ENCODE measurements at places on chromosomes 6 and 20.

DNA sequence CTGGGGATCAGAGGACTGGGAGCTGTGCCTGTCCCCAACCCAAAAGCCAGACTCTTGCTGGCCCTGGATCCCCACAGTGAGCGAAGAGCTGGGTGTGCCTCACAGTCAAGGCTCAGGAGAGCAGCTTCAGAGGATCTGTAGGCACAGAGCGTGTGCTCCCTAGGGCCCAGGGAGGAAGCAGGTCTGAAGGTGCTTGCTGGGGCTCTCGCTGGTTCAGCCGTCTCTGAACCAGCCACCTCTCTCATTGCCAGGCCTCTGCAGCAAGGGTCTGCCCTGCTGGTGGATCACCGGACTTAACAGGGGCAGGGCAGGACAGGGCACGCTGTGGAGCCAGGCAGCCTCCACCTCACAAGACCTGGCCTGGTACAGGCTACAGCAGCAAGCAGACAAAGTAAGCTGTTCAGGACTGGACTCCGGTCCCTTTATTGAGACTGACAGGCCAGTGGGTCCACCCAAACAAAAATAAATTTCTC lies 13.8 kb downstream of the PCIF1 start:
- no peak for DNase-seq

DNA sequence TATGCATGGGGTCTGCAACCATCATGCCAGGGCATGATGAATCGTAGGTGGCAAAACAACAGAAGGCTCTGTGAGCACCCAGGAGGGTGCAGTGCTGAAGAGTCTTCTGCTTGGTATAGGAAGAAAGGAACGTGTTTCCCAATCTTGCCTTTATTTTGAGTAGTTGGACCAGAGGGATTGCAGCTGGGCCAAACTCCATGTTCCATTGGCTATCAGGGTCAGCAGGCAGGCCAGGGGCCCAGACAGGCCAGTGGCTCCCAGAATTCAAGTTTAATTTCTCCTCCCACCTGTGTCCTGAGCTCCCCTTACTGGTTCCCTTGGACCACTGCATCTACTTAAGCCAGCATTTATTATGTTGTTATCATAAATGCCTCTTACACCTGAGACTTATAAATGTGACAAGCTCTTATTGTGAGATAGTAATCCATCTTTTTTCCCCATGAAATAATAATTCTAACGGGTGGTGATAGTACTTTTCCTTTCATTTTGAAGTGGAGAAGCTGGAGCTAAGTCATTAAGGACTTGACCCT lies 918 bp upstream of the TRIM38 start:
- DNase-seq, result no peak

GRCh38 chr6:37082390-37083130 lies 77.1 kb downstream of the FGD2 start:
- DNase-seq, result no peak

DNA sequence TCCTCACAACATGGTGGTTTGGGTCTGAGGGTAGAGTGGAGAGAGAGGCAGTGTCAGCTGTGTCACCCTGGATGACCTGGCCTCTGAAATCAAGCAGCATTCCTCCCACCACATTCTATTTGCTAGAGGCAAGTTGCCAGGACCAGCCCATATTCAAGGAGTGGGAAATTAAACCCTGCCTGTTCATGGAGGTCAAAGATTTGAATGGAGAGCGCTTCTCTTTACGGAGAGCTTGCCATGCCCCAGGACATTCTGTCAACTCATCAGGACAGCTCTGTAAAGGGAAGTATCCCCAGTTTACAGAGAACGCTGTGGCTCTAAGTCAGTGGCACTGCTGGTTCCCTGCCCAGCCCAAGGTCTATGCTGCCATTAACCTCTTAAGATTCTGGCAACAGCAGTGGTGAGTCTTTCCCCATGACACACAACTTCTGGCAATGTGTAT lies 90.0 kb upstream of the INSM1 start:
- DNase-seq, result no peak

- no peak for DNase-seq
Measured at GRCh38 chr6:71310261-71310660, 21.6 kb downstream of the OGFRL1 start.

- DNase-seq, result no peak
Measured at GRCh38 chr6:12538881-12539357, 177.6 kb upstream of the PHACTR1 start.

DNA sequence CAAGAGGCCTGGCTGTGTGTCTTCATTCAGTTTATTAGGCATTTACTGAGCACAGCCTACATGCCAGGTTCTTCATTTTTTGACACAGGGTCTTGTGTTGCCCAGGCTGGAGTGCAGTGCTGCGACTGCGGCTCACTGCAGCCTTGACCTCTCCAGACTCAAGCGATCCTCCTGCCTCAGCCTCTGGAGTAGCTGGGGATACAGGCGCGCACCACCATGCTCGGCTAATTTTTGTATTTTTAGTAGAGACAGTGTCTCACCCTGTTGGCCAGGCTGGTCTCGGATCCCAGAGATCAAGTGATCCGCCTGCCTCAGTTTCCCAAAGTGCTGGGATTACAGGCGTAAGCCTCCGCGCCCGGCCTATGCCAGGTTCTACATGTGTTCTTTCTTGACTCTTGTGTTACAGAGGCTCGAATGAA lies 601 bp upstream of the ATRN start:
- no peak for DNase-seq

GRCh38 chr20:52992632-52993031 lies 20.5 kb downstream of the TSHZ2 start:
- DNase-seq, result no peak

DNA sequence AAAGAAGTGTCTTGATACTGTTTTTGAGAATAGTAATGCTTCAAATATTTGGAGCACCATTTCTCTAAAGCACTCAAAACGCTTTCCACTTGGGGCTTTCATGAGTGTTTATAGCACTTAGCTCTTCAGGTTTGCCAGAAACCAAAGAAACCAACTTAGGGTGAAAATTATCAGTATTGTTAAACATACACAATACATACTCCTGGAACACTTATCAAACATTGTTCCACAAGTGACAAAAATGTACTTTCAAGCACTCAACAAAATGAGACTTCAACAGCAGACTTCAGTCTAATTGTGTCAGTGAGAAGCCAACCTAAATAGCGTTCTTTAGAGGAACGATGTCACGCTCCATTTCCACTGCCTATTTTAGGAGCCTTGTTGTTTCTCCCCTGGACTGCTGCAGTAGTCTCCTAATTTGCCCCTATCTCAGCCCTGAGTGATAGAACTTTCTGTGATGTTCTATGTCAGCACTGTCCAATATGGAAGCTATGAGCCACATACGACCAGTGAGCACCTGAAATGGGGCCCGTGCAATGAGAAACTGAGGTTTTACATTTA lies 461.3 kb downstream of the KIF16B start:
- peak; percentile 51 for DNase-seq

DNA sequence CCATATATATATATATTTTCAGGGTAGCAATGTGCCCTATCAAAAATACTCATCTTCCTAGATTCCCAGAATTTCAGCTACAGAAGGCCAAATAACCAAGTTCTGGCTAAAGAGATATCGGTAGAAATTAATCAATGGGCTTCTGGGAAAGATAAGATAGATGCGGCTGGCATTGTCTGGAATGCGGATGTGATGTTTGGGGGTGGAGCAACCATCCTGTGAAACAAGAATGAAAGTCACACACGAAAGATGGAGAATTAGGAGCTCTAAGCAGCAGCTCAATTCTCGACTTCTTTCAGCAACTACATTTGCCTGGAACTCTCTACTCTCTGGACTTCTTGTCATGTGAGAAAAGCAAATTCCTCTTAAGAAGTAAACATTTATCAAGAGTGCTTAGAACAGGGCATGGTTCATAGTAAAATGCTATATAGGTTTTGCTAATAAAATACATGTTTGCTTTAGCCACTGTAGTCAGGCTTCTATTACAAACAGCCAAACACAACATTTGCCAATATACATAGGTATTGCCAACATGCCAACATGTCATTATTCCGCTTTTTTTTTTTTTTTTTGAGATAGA lies 90.8 kb downstream of the CLIC5 start:
- DNase-seq, result no peak

GRCh38 chr6:70336996-70337742 lies 34.3 kb upstream of the COL9A1 start:
- no peak for DNase-seq

DNA sequence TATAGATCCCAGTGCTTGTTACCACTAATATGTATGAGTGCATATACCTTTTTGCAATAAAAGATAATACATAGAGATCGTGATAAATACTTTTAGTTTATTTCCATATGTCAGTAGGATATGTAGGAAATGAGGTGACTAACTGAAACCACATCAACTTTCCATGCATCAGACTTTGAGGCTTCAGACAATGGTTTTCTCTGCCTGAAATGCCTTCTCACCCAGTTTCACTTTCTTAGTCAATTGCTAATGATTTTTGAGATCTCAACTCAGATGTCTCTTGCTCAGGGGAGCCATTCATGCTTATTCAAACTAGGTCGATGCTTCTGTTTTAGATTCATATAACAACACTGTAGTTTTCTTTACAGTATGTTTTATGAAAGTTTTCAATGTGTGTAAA lies 626.6 kb upstream of the ADGRB3 start:
- no peak for DNase-seq

DNA sequence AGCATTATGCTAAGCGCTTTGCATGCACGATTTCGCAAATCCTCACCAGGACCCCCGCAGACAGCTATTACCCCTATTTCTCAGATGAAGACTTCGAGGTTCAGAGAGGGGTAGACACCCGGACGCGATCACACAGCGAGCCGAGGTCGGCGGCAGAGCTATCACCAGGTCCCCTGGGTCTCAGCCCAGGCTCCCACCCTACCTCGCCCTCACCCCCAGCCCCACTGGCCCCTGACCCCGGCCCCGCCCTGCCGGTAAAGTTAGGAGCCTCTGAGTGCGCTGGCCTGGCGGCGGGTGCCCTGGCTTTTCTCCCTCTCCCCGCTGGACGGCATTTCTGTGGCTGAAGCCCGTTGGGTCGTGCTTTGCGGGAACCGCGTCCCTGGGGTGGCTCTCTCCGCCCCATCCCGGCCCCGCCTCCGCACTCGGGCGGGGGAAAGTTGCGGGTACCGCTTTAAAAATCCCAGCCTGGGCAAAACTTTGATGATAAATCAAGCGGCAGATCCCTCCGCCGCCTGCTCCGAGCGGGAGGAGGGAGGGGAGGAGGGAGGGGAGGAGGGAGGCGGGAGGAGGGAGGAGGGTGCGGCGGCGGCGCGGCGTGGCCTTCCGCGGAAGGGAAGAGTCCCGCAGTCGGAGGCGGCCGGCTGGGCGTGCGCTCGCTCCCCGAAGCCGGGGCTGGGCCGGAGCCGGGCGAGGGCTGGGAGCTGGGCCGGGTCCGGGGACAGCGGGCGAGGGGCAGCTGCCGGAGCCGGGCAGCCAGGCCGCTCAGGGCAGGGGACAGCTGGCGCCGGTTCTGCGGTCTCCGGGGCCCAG lies at the start of gene VSTM2L:
Gene VSTM2L, plus strand, starts transcription at position 624 of the 810 bp plus-strand sequence. CDS start 224 bp downstream, outside the sequence.
- DNase-seq, result no peak

DNA sequence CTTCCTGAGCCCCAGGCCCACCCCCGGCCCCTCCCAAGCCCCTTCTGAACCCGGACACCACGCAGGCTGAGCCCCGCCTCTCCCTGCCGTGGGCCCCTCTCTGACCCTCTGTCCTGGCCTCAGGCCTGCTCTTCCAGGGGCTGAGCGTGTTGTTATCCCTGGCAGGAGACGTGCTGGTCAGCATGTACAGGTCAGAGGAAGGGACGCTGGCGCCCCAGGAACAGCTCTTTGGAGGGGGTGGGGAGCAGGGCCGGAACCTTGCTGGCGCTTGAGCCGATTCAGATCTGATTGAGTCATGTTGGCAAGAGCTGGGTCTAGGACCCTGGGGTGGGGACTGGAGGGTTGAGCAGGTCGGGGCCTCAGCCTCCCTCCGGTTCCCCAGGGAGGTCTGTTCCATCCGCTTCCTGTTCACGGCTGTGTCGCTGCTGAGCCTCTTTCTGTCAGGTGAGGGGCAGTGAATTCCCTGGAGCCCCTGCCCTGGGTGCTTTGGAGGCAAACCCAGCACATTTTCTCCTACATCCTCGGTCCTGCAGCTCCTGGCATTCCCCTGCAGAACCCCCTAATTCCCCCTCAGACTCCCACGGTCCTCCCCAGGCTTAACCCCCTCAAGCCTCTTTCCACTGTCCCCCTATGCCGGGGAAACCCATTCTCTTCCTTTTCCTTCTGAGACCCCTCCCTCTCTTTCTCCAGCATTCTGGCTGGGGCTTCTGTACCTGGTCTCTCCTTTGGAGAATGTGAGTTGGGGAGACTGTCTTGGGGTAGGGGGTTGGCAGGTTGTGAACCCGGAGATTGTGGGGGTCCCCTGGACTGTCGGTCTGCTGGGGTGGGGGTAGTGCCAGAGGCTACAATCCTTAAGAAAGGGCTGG lies 2.0 kb downstream of the SPAG4 start:
- peak; percentile 14 for DNase-seq

GRCh38 chr6:127446356-127446755 lies 12.8 kb downstream of the KIAA0408 start:
- DNase-seq, result no peak

GRCh38 chr6:168062346-168063289 lies 16.4 kb downstream of the FRMD1 start:
- no peak for DNase-seq

GRCh38 chr6:106785298-106785697 lies 155.9 kb downstream of the QRSL1 start:
- no peak for DNase-seq

GRCh38 chr20:31723069-31723318 lies 326 bp upstream of the BCL2L1 start:
- no peak for DNase-seq

- DNase-seq, result no peak
Measured at GRCh38 chr6:98452685-98453084, 381.7 kb upstream of the POU3F2 start.

DNA sequence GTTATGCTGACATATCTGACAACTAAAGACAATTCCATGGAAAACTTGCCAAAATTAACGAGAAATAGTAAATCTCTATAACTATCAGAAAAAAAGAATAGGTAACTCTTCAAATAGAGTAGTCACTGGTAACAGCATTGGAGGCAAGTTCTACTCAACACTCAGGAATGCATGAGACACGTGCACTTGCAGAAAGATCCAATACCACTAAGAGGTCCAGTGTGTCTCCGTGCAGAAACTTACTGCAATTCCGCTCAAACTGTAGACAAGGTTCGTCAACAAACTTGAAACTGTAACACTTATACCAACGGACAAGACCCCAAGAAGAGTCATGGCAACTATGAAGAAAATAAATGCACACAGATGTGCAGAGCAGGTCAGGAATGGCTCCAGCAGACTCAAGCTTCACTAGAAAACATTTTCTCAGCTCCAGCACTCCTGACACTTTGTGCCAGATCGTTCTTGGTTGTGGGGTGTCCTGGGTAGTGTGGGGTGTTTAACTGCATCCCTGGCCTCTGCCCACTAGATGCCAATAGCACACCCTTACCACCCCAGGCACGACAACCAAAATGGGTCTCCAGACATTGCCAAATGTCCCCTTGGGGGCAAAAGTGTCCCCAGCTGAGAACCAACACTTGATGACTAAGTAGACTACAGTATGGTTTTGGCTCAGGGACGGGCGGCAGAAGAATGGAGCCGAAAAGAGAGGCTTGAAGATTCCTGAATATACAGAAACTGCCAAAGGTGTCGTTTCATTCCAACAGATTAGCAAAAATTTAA lies 134.8 kb downstream of the DTNBP1 start:
- DNase-seq, result no peak

- no peak for DNase-seq
Measured at GRCh38 chr6:68891419-68891818, 256.3 kb downstream of the ADGRB3 start.

- DNase-seq, result no peak
Measured at GRCh38 chr6:57262901-57263694, 41.0 kb upstream of the RAB23 start.

GRCh38 chr20:2741463-2741862 lies 48.9 kb downstream of the EBF4 start:
- DNase-seq, result no peak

GRCh38 chr6:160055813-160056212 lies 65.8 kb upstream of the SLC22A1 start:
- DNase-seq, result no peak

Measured in NCI-H187 (cell line).